MCF 10A (cell line): ENCODE measurements at places on chromosomes 5 and 9.

DNA sequence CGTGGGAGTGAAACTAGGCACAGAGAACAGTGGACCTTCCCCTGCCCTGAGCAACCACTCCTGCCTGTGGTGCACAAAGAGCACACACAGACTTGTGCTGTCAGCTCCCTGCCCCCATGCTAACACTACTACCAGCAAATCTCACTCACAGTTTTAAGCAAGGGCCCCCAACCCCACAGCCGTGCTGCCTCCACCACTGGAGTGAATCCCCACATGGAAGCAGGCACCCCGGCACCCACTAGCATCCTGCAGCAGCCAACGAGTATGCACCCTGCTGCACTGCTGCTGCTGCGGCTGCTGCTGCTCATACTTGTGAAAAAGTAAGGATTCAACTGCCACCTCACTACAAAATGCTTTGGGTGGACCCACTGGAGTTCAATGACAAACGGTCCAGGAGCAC lies 435.5 kb downstream of the SLCO4C1 start:
- no peak for DNase-seq

- DNase-seq = no peak
Measured at GRCh38 chr9:113352006-113352405, 2.7 kb downstream of the BSPRY start.

DNA sequence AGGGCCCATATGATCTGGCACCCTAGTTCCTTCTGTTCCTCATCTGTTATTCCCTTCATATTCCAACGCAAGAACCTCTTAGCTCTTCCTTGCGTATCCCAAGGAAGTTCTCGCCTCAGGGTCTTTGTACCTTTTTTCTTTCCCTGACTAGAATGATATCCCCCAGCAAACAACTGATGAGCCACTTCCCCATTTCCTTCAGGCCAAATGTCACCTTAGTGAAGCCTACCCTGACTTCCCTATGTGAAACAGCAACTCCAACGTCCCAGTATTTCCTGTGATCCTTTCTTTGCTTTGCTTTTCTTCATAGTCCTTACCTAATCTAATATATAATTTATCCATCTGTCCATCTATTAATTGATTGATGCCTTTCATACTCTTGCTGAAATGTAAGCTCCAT lies 47.9 kb downstream of the ERCC8 start:
- DNase-seq = no peak

GRCh38 chr9:98415782-98416181 lies 160.3 kb upstream of the TBC1D2 start:
- no peak for DNase-seq

GRCh38 chr9:83656032-83656680 lies 33.2 kb downstream of the IDNK start:
- no peak for DNase-seq

GRCh38 chr9:35827486-35827885 lies 1.0 kb downstream of the FAM221B start:
- peak; percentile 31 for DNase-seq

DNA sequence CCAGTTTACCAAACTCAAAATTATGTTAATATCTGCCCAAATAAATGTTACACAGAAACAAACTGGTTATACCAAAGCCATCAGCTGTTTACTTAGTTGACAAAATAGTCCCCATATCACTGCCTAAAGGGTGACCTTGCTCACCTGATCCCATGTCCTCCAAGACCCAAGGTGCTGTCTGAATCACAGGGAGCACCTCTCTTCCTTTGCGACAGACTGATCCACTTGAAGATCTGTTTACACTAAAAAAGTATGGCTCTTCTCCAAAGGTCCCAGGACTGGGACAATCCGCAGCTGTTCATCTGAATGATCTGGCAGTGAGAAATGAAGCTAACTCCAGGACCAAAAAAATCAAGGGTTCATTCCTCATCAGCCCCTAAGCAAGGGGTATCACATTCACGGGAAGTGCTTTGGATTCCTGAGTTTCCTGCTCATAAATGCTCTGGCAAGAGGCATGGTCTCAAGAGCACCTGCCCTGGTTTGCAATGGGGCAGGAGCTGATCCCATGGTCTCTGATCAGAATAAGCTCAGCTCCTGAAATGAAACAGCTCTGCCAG lies 5.0 kb downstream of the PRUNE2 start:
- no peak for DNase-seq

- DNase-seq = no peak
Measured at GRCh38 chr5:98514215-98514614, 259.2 kb upstream of the RGMB start.

DNA sequence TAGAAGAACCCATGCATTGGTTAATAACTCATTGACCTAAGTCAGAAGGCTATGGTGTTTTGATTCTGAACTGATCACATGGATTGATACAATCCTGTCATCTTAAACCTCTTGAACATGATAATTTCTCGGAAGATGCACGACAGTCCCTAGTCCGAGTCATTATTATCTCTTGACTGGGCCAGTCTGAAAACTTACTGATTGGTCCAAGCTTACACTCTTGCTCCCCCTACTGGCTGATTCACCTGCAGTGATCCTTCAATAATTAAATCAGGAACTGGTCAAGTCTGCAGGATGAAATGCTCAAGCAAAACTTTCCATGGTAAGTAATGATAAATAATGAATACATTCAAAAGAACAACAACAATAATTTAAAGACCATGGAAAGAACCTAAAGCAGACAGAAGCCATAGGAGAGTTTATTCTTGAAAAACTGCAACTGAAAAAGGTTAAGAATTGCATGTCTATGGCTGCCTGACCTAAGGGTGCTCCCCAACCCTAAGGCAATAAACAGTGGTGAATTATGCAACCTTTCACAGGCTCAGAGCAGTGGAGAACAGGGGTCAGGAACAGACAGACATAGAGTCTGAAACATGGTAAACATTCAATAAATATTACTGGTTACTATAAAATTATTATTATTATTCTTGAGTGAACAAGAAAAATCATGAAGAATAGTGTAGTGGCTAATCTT lies 79.3 kb downstream of the BRINP1 start:
- DNase-seq = peak; percentile 66

GRCh38 chr5:15737036-15737821 lies 237.2 kb downstream of the FBXL7 start:
- no peak for DNase-seq
